Fibroblast of pulmonary artery (primary cell): ENCODE measurements at places on chromosomes 1 and 21.

DNA sequence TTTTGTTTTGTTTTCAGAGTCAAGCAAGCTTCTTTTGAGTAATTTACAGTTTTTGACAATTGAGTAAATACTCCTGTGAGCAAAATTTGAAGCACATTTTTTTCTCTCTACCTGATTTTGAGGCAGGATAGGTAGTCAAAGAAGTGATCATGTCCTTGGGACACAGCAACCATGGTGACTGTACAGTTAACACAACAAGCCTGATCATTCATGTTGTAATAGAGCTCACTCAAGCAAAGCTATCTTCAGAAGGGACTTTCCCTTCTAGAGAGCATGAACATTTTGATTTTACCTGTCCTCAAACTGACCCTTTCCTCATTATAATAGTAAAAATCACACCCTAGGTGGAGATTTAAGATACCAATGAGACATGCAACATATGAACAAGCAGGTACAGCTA, 126.5 kb upstream of the KCNK1 start:
- no peak for DNase-seq

DNA sequence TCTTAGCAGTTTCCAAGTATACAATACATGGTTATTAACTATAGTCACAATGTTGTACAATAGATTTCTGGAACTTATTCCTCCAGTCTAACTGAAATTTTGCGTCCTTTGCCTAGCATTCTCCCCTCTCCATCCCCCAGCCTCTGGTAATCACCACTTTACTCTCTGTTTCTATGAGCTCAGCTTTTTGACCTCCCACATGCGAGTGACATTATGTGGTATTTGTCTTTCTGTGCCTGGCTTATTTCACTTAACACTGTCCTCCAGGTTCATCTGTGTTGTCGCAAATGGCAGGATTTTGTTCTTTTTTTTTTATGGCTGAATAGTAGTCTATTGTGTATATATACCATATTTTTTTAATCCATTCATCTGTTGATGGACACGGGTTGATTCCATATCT, 43.9 kb upstream of the CD101 start:
- DNase-seq: no peak

GRCh38 chr1:117758444-117759316, 152.8 kb downstream of the TENT5C start:
- DNase-seq: peak; percentile 89

DNA sequence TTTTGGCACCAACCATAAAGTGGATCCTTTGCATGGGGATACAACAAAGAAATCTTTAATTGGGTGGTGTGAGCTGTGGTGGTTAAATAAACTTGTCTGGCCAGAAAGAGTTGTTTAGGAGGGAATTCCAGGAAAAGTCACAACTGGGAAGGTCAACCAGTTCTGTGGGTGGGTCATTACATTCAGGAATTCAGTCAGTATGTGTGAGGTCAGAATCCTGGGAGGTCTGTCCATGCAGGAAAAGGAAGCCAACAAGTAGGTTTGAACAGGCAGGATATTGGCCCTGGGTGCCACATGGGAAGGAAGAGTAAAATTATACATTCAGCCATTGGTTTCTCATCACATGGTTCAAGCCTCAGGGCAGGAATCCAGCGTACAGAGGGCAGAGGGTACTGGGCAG, 162.3 kb upstream of the ADAMTS5 start:
- DNase-seq: no peak
